ENCODE measurements at places on chromosomes 2 and 18.

- DNase-seq = peak; percentile 87
Measured at GRCh38 chr2:162297925-162298552, 20.4 kb downstream of the IFIH1 start.

- DNase-seq = peak; percentile 30
Measured at GRCh38 chr2:111919794-111920608, 21.6 kb downstream of the MERTK start.

DNA sequence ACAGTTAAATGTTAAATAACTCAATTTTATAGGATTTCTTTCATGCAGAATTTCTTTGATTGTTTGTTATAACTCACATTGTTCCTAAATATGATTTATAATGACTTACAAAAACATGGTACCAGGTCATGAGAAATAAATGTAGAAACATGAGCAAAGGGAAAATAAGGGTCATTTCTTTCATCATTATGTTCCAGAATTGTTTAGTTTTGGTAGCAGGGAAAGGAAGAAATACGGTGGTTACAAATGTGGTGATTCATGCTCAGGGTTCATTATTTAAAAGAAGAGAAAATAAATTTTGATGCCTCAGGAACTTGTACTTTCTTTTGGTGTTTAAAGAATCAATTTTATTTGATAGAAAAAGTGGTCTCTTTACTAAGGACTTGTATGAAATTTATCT is 4.4 kb downstream of the LYPD6B start:
- no peak for DNase-seq

- peak; percentile 81 for DNase-seq
Measured at GRCh38 chr2:191892391-191892790, 45.5 kb upstream of the CAVIN2 start.

DNA sequence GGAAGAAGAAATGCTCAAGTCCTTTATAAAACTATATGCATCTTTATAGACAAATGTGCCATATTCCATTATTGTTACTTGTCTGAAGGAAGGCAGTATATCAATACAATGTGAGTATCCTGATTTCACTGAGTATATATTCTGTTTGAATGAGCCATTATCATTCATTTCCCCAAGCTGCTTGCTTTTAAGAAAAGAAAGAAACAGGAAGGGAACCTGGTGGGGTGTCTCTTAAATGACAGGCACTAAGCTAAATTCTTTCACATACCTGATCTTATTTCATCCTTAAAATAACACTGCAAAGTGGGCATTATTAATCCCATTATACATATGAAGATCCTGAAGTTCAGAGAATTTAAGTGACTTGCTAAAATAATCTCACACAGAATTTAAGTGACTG is 307.9 kb downstream of the SLC8A1 start:
- no peak for DNase-seq

DNA sequence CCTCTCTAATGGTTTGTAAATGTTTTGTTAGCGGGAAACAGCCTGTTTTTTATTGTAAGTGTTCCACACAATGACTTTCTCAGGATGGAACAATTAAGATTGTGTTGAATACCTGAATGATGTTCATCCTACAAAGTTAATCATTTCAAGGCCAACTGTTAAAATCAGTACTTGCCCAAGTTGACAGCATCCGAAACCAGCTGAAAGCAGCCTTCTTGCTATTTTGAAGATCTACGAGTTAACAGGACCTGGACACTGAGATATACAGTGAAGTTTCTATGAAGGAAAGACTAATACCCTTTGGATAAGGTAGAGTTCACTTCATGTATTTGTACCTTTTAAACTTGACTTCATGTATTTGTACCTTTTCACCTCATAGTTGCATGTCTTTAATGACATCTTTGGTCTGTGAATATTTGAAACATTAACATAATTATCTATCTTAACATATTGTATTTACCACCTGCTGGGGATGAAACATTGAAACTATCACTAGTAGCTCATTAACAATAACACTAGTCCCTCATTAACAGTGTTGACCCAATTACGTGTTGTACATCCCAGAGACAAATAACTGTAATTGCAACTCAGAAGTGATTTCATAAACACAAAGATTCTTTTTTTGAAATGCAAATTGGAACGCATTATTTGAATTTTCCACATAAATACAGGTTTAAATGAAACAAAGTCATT is 556.0 kb upstream of the MEX3C start:
- DNase-seq = no peak

DNA sequence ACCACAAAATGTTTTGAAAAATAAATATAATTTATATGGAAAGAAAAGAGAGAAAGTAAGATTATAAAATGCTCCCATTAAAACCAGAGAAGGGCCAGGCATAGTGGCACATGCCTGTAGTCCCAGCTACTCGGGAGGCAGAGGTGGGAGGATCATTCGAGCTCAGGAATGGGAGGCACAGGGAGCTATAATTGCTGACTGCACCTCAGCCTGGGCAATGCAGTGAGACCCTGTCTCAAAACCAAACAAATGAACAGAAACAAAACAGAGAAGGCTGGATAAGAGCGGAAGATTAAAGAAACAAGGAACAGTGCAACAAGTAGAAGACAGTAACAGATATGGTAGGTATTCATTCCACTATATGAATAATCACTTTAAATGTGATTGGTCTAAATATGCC is 18.6 kb upstream of the TMEM182 start:
- no peak for DNase-seq

DNA sequence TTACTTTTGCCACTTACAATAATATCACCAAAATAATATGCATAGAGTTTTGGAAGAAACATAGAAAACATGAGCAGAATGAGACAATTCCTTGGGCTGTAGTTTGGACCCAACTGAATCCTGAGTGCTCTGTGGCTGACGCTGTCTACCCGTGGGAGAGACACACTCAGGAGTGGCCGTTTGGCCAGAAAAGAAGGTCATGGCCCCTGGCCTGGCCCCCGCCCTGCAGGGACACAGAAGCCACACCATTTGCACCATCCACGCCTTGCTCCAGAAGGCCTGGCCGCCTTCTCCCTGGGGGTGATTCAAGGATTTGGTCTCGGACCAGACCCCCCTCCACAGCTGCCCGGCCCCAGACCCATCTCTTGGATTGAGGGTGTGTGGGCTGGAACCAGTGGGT is 6.4 kb upstream of the D2HGDH start:
- no peak for DNase-seq

DNA sequence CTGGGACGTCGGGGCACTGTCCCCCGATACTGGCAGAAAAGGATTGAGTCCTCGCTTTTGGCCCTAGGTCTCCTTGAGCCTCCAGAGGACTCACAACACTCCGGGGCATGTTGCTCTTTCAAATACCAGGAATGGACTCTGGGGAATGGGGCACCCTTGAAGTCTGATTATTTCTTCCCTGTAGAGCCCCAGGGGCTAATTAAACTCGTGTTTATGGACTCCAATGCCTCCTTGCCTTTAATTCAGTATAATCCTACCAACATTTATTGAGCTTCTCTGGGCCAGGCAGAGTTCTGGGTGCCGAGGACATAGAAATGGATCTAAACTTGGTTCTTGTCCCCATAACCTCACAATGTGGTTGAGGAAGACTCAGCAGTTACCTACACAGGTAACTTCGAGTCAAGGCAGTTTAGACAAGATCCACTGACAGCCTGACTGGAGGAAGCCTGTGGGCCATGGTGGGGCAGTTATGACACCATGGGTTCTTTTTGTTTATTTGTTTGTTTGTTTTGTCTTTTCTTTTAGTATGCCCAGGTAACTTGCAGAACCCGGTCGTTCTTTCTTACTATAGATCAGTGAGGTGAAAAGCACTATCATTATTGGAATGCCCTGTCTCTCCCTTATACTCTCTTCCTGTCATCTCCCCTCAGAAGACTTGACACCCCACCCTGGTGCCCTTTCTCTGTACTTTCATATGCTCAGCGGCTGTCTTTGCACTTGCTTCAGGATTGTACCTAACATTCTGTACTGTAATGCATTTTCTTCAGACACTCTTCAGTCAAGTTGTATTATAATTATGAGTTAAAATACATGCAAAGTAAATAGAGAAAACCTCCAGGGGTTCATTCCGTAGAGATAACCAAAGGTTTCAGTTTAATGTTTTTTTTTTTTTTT is 3.2 kb downstream of the CFLAR start:
- no peak for DNase-seq

DNA sequence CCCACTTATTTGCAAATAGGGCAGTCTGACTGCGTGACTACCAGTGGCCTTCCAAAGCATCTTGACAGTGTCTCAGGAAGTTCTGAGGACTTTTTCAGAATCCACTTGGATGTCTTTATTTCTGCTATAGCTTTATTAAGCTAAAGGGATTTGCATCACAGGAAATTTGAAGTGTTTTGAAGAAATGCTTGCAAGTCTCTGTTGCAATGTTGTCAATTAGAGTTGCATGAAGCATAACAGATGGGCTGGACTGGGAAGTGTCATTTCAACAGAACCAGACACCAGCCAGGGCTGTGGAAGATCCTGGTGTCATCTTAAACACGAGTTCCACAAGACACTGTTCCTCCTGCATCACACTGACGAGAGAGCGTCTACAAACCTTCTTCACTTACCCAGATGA is 224.5 kb downstream of the EN1 start:
- no peak for DNase-seq

DNA sequence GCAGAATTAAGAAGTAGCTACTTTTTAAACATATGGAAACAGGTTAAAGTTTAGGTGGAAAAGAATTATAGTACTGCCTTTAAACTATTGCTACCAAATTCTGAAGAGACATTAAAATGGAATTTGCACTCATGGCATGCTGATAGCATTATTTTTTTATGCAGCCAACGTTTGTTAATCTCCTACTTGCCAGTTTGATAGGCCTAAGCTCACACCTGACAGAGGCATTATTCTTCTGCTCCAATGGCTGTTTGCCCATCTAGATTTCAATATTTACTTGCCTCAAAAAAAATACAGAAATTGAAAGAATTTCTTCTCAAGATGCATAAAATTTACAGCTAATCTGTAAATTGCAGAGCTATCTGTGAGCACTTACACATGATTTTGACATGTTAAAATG is 849.6 kb downstream of the CNTNAP5 start:
- no peak for DNase-seq

DNA sequence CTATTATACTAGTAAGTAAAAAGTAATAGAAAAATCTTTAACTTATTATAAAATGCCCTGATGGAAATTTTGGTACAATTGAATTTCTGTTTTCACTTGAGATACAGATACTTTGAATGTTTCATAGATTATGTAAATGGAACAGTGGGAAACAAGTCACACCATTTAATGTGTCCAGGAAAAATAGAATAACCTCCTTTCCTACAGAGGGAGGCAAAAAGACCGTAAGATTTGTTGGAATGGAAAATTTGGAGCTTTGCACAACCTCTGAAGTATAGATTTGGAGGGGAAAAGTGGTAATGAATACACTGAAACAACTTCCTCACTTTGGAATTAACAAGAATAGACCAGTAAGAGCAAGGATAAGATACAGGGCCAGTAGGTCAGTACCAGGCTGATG is 149.2 kb upstream of the L3MBTL4 start:
- no peak for DNase-seq

DNA sequence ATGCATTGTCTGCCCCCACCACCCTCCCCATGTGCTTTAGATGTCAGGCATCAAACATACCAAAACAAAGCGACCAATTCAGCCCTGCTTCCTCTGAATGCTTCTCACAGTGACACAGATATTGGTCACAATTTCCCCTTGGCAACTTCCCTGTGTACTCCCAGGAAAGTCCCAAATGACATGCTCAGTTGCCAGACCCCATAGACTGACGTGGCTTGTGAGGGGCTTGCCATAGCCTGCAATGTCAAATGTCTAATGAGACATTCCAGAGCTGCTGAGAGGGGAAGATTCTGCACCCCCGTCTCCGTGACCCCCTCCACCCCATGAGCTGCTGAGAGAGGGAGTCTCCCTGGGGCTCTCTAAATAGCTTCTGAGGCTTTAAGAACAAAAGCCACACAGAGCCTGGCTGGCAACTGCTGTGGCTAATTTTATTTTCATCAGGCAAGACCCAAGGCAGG is 47.3 kb downstream of the RFTN2 start:
- DNase-seq = peak; percentile 16

- no peak for DNase-seq
Measured at GRCh38 chr2:11676640-11677039, 6.6 kb upstream of the NTSR2 start.

GRCh38 chr18:67864677-67865340 is 348.3 kb upstream of the DSEL start:
- DNase-seq = peak; percentile 72

DNA sequence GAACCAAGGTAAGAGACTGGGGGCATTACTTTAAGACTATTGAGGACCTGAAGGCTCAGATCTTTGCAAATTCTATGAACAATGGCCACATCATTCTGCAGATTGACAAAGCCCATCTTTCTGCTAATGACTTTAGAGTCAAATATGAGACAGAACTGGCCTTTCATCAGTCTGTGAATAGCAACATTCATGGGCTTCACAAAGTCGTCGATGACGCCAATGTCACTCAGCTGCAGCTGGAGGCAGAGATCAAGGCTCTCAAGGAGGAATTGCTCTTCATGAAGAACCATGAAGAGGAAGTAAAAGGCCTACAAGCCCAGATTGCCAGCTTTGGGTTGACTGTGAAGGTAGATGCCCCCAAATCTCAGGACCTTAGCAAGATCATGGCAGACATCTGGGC is 43.8 kb upstream of the SLC4A10 start:
- DNase-seq = no peak

DNA sequence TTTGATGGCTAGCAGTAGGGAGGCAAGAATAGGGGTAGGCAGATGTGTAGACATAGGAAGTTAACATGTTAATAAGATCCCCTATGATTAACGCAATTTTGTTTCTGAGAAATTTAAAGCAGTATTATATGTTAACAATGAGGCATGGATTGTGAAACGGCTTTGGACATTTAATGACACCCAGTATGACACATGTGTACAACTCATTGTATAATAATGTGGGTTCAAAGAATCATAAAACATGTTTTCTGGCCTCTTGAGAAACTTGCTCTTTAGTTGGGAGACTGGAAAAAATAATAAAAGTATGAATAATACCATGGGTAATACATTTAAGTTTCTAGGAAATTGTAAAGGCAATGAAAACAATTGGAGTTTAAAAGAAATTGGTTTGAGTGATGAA is 332.1 kb upstream of the CDH20 start:
- DNase-seq = no peak

DNA sequence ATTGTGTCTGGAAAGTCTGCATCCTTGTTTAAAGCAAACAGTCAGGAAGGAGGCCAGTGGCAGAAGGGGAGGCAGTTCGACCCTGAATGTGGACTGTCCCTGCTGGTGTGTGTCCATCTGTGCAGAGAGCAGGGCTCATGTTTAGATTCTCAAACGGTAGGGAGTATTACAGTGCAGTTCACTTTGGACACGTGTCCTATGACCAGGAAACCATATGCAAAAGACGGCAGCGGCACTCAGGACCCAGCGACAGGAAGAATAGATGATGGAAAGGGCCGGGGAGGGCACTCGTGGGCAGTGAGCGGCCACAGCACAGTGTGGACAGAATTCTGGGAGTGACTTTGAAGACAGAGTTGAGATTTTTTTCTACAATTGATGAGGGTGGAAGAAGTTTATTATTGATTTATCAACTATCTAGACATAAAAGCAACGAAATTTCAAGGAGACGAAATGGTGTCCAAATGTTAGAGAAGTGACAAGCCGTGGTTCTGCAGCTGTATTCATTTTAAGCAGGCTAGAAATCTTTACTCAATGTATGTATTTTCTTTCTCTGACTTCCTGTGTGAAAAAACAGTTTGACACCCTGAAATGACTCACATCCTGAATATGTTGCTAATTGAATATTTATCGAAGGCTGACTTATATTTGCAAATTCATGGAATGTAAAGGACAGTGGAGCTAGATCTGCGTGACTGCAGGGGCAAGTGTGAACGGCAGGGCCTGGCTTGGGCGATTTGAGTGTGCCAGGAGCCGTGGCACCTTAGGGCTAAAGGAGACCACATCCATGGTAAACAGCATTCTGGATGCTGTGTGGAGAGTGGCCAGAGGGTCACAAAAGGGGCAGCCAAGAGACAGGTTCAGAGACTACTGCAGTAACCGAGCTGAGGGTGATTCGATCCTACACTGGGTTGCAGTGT is 214.2 kb downstream of the PTGR3 start:
- no peak for DNase-seq

All from brain microvascular endothelial cell (primary cell).